NCI-H2171 (cell line): ENCODE measurements at places on chromosomes 11 and 22.

DNA sequence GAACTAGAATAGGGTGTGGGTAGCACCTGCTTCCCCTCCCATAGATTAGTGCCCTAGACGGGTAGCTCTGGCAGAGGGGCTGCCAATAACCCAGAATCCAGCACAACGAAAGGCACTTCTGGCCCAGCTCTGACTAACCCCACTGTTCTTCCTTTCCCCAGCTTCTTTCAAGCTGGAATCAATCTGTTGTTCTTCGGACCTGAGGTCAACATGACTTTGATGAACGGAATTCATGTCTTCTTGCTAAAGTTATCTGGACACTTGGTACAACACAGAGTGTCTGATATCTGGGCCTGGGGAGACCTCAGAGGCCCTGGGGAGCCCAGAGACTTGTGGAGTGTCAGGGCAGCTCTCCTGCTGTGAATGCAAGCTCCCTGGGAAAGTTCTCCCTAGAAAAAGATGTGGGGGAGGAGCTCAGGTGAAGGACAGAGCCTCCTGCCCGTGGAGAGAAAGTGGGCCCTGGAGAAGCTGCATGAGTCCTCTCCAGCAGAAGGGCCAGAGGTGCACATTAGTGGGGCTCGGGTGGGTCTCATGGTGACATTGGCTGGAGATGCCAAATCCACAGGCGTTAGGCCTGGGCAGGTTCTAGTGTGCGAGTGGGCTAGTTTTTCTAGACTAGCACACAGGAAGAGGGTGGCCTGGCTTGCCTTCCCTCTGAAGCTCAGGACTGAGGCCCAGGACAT lies 6.3 kb downstream of the KCNJ11 start:
- no peak for DNase-seq

DNA sequence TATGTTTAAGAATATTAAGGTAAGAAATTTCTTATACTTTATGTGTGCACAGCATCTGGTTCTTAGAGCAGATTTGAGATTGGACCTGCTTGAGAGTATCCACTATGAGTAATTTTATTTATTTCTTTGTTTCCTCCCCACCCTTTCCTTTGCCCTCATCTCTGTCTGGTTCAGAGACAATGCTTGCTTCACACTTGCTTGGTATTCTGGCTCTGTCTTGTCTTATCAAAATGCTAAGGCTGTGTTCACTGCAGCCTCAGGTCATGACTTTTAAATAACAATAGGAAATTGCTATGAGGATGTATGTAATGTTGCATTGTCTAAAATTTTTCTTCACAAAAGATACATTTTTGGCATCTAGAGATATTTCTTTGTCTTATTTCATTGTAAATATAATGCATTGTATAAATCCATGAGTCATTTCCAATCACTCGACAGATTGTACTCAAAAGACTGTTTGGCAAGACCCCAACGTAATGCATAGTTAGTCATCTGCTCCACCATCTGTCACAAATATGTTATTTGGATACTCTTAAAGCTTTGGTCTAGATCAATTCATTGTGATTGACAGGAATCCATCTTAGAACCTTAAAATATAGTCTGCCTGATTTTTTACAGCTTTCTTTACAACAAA lies 395.7 kb downstream of the AASDHPPT start:
- peak; percentile 81 for DNase-seq

DNA sequence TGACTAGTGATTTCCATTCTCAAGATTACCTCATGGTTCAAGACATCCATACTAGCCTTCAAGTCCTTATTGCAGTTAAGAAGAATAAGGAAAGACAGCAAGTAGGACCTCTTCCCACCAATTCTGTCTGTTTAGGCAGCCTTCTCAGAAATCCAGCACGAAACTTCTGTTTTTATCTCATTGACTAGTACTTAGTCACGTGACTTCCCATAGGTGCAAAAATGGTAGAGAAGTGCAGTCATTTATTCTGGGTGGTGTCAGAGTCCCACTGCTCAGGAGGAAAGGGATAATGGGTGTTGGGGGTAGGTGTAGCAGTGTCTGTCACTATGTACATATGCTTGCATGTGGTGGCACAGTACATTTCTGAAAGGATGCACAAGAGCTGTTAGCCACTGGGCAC lies 57.7 kb upstream of the SORL1-AS1 start:
- DNase-seq: no peak

GRCh38 chr22:46065691-46066454 lies 84.5 kb upstream of the PPARA start:
- no peak for DNase-seq

- DNase-seq: no peak
Measured at GRCh38 chr11:11148104-11148509, 204.9 kb downstream of the CSNK2A3 start.
